Activated effector memory CD4-positive, alpha-beta T cell treated with Interleukin-2 at 50 U/mL for 16 hours (primary cell): ENCODE measurements at places on chromosomes 6 and 20.

DNA sequence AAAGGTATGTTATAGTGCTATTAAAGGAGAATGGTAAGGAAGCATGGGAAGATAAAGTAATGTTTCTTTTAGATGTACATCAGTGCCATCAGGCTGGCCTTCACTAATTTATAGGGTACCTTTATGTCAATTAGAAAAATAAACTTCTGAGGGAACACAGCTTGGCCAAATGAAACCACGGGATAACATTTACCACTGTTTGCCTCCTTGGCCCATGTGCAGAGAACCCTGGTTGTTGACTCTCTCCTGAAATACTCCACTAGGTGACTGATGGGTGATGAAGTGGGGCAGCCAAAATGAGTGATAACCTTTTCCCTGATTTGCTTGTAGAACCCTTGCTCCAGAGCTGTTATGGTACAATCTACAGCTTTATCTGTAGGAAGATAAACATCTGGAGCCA lies 9.5 kb downstream of the TRIM38 start:
- no peak for DNase-seq

GRCh38 chr6:161227004-161227960 lies 46.6 kb downstream of the AGPAT4 start:
- no peak for DNase-seq

DNA sequence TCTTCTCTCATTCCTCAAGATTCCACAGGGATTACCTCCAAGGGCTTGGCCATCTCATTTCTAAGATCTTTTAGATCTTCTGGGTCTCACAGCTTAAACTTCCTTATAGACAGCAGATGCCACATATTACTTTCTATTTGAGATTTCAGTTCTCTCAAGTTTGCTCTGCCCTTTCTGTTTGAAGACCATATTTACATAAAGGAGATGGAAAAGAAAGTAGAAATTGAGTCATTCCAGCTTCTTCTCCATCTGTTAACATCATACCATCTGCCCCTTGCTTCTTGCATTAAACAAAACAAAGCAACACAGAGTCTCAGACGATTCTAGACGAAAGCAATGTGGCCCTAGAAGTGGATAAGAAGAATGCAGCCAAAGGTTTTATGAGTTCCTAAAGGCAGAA lies 203.4 kb downstream of the TTLL2 start:
- no peak for DNase-seq

DNA sequence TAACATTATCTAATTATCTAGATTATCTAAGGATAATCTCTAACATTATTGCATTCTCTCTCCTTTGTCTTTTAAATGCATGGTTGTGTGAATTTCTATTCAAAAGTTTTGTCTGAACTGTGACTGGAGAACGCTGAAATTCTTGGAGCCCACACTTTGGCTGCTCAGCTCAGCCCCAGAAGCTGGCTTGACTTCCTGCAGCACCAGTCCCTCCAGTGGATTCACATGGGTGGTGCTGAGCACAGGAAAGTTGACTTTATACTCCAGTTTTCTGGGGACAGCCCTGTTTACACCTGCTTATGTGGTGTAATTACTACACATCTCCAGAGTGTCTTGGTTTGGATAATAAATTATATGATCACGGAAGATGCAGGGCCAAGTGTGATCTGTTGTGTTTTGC lies 255.1 kb upstream of the NOX3 start:
- no peak for DNase-seq

DNA sequence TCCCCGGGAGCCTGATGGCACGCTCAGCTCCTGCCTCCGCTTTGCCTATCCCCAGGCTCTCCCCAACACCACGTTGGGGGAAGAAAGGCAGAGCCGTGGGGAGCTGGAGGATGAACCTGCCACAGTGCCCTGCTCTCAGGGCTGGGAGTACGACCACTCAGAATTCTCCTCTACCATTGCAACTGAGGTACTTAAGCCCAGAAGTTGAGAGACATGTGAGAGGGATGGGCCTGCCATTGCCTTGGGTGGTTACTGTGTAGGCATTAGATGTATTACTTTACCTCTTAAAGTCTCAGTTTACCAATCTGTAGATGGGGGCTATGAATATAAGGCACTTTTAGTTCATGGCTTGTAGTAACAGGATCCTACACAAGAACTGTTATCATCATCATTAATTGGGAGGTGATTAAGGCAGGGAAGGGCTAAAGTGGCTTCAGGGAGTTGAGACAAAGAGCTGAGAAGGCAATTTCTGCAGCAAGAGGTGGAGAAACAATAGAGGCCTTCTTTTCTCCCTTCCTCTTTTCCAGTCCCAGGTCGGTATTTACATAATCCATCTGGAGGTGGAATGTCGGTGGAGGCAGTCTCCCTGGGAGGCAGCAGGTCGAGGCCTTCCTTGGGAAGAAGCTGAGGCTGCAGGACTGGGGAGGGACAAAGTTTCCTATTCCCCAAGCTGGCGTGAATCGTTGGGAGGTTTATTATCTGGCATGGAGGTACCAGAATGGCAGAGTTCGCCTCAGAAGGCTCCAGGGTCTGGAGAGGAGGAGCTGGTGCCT lies 691 bp downstream of the SLC22A7 start:
- no peak for DNase-seq

GRCh38 chr6:137217801-137218472 lies 1.2 kb downstream of the IFNGR1 start:
- DNase-seq, result no peak

DNA sequence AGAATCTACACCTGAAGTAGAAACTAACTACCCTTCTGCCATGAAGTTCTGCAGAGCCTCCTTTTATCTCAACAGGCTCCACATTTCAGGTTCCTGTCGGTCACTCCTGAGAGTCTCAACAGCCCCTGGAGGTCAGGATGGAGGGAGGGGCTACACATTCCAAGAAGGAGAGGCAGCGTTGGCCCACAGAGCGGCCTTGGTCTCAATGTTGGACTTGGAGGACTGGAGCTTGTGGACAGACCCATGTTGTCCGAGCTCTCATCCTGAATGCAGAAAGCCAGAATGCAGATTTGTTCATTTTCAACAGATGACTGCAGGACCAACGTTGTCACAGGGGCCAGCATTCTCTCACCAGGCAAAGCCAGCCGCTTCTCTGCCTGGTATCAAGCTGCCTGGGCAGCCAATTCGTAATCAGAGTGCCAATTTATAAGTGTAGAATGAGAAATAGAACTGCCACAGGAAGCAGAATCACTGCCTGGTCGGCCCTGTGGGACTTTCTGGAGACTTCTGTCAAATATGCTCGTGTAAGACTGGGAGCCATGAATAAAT lies 212.5 kb upstream of the SNX9 start:
- DNase-seq, result no peak

GRCh38 chr6:6368684-6369052 lies 48.2 kb upstream of the F13A1 start:
- no peak for DNase-seq

- DNase-seq, result no peak
Measured at GRCh38 chr6:75693534-75693933, 55.5 kb upstream of the MYO6 start.

DNA sequence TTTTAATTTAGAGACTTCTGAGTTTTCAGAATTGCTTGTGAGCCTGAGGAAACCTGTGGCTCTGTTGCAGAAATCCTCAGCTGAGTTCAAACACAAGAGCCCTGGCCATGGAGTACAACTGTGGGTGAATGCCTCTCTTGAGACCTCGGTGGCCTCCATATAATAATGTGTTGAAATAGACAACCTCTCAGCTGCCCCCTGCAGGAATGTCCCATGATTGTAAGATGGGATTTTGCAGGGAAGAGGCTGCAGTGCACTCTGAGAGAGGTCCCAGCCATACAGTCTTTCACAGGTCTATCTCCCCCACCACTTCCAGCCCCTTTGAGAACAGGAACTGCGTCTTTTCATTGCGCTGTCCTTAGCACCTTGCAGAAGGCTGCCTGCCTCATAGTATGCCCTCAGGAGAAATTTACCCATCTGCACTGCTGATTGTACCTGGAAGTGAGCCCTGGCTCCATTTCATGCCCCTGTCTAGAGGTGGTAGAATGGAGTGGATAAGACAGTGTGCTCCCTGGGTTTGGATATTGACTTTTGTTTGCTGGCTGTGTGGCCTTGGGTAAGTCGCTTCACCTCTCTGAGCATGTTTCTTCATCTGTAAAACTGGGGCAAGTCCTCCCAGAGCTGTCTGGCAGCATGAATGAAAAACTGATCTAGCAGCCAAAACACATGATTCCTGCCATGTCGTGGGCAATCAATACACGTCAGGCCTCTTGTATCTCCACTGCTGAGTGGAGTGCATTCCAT lies 16.8 kb upstream of the CDH22 start:
- DNase-seq, result no peak

- DNase-seq, result no peak
Measured at GRCh38 chr6:83042467-83043053, 23.1 kb downstream of the UBE3D start.

- DNase-seq, result no peak
Measured at GRCh38 chr6:122694602-122695001, 84.4 kb downstream of the PKIB start.

DNA sequence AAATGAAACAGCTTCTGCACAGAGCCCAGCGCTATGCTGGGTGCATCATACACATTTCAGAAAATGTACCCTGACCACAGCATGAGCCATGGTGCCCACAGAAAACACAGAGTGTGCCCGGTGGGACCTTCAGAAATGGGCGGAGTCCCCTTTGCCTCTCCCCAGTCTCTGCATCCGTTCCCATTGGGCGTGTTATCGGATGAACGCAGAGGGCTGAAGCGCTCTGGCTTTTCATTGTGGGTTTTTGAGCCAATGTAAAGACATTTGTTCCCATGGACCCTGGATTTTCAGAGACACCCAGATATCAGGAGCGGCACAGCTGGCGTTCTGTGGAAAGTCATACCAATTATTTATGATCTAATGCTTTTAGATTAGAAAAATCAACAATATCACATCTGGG lies 99.8 kb downstream of the DACT2 start:
- DNase-seq, result no peak

GRCh38 chr20:33373735-33374605 lies 27.3 kb downstream of the CDK5RAP1 start:
- no peak for DNase-seq

DNA sequence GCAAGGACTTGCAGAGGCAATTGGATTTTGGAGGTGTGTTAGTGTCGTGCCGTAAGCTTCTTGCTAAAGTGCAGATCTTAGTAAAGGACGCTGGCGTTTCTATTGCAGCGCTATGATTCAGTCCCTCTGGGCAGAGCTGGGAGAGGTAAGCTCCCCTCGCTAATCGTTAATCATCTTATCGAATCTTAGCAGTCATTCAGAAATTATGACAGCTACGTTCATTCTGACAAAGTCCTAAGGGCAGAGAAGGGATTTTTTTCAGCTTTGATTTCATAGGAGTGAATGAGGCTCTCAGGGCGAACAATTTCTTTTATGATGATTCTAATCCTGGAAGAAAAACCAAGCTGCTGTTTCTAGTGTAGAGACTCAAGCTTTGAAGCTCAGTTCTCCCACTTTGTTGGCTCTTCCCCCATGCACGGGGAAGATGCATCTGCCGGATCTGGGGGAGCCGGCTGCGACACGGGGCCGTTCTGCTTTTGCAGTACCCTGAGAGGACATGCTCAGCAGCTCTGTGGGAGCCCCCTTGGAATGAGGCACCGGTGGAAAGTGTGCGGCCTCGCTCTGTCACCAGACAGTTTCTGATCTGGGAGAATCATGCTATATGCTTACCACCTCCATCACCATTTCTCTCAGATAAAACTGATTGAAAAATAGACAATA lies 79.1 kb upstream of the SLC22A23 start:
- no peak for DNase-seq

DNA sequence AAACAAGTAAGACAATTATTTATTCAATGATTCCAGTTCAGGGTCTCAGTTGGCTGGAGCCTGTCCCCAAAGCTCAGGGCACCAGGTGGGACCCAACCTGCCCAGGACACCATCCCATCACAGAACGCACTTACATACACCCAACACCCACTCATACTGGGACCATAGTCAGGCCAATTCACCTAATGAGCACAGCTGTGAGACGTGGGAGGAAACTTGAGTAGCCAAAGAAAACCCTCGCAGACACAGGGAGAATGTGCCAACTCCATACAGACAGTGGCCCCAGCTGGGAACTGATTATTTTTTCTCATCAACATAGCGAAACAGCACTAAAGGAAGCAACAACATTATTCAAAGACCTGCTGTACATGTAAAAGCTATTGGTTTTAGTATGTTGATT lies 58.6 kb upstream of the DOK5 start:
- no peak for DNase-seq

DNA sequence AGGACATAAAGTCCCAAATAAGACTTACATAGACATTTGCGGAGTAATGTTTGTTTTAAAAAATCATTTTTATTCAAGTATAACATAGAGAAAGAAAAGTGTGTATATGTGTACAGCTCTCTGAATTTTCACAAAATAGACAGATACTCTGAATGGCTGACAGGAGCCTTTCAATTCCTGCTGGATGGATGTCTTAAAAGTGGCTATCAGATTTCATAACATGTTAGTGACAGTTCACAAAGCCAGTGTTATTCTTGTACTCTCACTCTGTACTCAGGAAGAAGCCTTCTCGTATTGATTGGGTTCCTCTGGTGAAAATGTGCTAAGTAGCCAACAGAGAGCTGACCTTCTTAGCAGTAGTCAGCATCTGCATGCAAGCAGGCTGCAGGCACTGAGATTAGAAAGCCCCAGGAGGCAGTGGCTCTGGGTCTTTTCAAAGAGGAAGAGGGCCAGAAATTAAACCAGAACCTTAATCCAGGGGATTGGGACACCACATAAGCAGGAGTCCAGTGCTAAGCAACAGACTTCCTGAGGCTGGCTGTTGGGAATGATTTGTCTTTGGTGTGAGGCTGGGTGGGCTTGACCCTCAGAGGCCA lies 19.7 kb downstream of the SLC17A4 start:
- DNase-seq, result no peak

GRCh38 chr20:32577657-32578056 lies 7.5 kb downstream of the NOL4L start:
- DNase-seq, result no peak

GRCh38 chr6:51283723-51284355 lies 465.2 kb downstream of the TFAP2B start:
- DNase-seq, result no peak

- DNase-seq, result no peak
Measured at GRCh38 chr20:46351357-46352058, 43.2 kb upstream of the CDH22 start.

DNA sequence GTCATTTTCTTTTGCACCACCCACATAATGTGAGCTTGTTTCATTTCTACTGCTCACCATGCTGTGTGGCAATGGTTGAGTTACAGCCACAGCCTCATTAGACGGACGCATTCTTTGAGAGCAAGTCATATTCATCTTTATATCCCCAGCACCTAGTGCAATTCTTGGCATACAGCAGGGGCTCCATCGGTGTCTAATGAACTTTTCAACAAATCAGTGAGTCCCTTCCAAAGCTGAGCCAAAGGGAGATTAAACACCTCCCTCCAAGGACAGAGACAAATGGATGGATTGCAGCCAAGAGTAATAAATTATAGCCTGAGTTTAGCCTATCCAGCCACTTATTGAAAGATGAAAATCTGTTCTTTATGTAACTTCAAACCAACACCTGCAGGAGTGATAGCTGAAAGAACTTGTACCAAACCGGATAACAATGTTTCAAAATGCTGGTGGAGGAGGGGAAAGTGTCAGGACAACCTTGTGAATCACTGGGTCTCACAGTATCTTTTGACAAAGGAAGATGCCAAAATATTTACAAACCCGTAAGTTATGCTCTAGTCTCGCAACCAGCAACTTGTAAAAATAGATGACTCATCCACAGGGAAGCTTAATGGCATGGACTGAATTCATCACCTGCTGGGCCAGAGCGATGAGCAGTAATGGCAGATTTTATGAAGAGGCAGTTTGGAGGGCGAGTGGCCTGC lies 139.0 kb downstream of the PXDC1 start:
- no peak for DNase-seq
